ENCODE measurements at places on chromosomes 4 and X.

DNA sequence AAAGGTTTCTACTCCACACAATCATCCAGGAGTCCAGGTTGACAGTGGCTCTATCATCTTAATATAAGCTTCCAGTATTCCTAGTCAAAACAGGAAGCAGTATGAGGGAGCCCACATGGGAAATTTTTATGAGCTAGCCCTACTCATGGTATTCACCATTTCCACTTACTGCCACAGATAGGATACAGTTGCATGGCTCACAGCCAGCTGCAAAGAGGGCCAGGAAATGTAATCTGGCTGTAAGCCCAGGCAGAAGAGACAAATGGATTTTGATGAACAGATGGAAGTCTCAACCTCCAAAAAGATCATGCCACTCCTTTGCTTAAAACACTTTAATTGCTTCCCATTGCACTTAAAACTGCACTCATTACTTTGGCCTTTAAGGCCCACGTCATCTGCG is 150.6 kb downstream of the ADAMTS3 start:
- DNase-seq = peak; percentile 59

DNA sequence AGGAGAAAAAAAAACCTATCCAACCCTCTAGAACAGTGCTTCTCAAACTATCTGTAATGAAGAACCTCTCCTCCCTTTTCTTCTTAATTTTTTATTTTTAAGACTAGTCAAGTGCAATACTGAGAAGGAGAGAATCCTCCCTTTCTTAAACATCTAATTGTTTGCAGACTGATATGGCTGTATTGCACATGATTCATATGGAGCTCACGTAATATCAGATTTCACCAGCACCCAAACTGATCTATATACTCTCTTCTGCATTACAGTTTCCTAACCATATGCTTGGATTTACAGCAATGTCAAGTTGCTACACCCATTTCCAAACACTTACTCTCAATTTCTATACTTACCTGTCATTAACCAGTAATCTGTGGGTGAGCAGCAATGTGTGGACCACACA is 9.5 kb downstream of the PRMT9 start:
- no peak for DNase-seq

GRCh38 chrX:6448003-6448402 is 86.9 kb downstream of the VCX3A start:
- no peak for DNase-seq

- no peak for DNase-seq
Measured at GRCh38 chrX:39550795-39551361, 546.9 kb downstream of the BCOR start.

- DNase-seq = no peak
Measured at GRCh38 chr4:29536745-29537144, 1183.4 kb upstream of the PCDH7 start.

DNA sequence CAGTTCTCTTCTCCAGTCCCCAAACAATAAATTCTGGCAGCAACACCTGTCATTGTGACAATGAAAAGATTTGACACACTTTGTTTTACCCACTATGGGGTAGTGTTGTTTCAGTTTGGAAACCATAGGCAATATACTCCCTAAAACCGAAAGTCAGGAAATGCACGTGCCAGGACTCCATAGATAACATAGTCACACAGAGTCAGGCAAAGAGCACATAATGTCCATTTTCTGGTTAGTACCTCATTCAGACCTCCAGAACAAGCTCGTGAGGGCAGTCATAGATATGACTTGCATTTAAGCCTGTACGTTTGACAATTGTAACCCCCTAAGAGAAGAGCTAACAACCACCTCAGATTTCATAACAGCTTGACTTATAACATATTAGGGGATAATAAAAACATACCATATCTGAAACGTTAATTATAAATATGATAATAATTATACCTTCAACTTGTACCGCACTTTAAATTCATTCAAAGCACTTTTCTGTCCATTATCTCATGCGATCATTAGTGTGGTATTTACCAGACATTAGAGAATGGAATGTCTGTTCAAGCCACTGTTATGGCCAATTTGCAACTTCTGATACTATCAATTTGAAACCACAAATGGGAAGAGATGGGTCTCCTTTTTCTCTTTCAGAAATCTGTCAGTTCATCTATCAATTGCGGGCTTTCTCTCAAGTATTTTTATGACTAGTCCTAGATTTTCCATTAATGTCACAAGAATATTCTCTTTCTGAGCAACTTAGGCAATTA is 147.4 kb downstream of the LDB2 start:
- DNase-seq = no peak

DNA sequence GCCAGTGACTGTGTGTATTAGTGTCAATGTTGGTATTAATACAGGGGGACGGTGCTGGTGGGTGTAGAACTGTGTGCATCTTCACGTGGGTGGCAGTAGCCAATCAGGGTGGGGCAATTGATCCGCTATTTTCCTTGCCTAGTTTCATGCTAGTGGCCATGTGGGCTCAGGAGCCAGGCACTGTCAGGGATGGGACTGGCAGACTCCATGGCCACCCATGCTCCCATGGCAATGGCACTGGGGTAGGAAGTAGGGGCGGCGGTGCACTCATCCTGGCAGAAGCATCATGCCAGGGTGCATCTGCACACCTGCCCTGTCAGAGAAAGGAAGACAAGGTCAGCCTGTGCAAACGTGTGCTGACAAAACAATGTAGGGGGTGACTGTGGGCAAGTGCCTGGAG is 122.1 kb upstream of the MAGEC2 start:
- DNase-seq = no peak

DNA sequence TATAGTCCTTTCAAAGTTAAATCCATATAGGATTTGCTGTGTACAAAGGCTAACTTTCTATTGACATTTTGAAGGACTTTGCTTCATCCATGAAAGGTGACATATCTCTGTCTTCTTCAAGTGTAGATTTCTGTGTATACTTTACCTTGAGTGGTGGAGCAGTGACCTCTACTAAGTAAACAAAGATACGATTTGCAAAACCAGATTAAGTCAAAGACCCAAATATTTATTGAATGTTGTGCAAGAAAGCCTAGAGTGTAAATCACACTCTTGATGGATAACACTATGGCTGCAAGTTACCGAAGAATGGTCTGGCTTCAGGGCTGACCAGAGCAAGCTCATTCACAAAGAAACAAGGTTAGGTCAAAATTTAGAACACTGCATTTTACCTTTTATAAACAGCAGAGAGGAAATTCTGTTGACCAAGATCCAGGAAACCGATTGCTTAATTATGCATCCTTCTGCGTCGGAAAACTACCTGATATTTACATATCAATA is 5.4 kb upstream of the FGG start:
- no peak for DNase-seq

GRCh38 chr4:159937595-159937994 is 834.7 kb downstream of the RAPGEF2 start:
- DNase-seq = no peak

GRCh38 chr4:119310826-119311225 is 11.1 kb downstream of the FABP2 start:
- no peak for DNase-seq

GRCh38 chr4:154466336-154466735 is 25.3 kb downstream of the DCHS2 start:
- DNase-seq = no peak

DNA sequence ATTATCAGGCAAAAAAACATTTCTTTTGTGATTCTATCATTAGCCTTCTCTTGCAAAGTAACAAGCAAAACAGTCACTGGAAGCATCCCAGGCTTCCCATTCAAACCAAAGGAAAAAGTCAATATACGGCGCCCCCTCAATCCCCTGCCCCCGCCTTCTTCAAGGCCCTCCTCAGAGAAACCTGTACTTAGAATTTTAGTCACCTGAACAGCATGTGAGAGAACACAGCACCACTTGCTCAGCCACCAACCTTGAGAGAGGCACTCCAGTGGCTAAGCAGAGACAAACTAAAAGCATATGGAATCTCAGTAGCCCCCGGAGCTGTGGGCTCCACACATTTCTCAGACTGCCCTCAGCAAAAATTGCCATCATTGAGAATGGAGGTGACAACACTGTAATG is 25.2 kb downstream of the LEF1 start:
- no peak for DNase-seq

DNA sequence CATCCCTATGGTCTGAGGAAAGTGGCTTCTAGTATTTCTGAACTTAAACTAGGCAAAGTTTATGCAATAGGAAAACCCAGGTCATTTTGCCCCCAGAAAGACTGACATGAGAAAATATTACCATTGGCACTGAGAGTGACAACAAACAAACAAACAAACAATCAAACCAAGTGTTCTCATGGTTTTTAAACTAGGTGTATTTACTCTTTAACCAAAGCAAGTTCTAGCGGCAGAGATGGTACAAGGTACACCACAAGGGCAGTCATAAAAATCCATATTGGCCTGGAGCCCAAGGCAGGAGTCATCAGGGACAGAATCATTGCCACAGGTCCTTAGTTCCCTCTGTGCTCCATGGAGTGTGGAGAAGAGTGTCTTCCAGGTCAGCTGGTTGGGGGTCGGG is 26.0 kb upstream of the ENPEP start:
- no peak for DNase-seq

- no peak for DNase-seq
Measured at GRCh38 chr4:38538517-38538916, 125.5 kb upstream of the KLF3 start.

- DNase-seq = no peak
Measured at GRCh38 chr4:177177541-177178081, 132.1 kb upstream of the NEIL3 start.

Data from KBM-7 (cell line).